Panc1 (cell line): ENCODE measurements at places on chromosomes 11 and 22. TPM values are rescaled to one million over a fixed set of nuclear protein-coding genes. Genes with fewer than 3 reads are reported as not detected.

- H3K4me1 ChIP-seq, result no peaks in the 10 kb centered on the region
- H3K4me3 ChIP-seq, result no peak overlapping the region
- DNase-seq, result no peak
- no peaks in the 10 kb centered on the region for H3K36me3 ChIP-seq
Observed at GRCh38 chr11:98409069-98409468, 611.7 kb upstream of the CNTN5 start.

DNA sequence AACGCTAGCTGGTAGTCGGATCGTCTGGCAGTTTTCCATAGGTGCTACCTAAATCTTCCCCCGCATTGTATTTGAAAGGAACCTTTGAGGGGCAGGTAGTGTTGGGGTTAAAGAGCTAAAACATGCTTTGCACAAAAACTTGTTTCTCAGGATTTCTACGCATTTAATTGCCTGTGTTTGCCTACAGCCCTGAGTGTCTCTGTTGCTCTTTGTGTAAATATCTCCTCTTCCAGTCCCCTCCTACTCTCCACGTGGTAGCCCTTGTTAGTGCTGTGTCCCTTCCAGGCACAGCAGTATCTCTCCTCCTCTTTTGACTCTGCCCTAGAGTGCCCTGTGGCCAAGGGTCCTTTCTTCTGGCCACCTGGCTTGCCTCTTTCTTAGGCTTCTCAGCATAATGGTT lies 81.7 kb downstream of the BARX2 start:
- no peak for DNase-seq
- no peak overlapping the region for H3K4me3 ChIP-seq
- H3K27ac ChIP-seq, result no peak overlapping the region
- H3K4me1 ChIP-seq, result no peaks in the 10 kb centered on the region
- H3K27me3 ChIP-seq, result no peaks in the 10 kb centered on the region

GRCh38 chr11:69461272-69461962 lies 20.0 kb upstream of the LINC01488 start:
- no peak for DNase-seq
- H3K36me3 ChIP-seq, result no peaks in the 10 kb centered on the region
- H3K4me3 ChIP-seq, result no peak overlapping the region
- H3K4me1 ChIP-seq, result no peaks in the 10 kb centered on the region; the same call in 1 of the 2 replicates
- no peak overlapping the region for H3K27ac ChIP-seq

LINC01488 gene
- total RNA-seq, result not detected
